ENCODE measurements at places on chromosomes 5 and 9.

GRCh38 chr5:6195711-6196358 lies 182.5 kb downstream of the MED10 start:
- DNase-seq: no peak

DNA sequence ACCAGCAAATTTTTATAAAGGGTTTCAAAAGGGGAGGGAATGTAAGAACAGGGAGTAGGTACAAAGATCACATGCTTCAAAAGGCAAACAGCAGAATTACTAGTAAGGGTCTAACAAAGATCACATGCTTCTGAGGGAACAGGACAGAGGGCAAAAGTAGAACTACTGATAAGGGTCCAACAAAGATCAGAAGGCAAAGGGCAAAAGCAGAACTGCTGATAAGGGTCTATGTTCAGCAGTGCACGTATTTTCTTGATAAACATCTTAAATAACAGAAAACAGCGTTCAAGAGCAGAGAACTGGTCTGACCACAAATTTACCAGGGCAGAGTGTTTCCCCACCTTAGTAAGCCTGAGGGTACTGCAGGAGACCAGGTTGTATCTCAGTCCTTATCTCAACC lies 469.5 kb upstream of the PIK3R1 start:
- no peak for DNase-seq

DNA sequence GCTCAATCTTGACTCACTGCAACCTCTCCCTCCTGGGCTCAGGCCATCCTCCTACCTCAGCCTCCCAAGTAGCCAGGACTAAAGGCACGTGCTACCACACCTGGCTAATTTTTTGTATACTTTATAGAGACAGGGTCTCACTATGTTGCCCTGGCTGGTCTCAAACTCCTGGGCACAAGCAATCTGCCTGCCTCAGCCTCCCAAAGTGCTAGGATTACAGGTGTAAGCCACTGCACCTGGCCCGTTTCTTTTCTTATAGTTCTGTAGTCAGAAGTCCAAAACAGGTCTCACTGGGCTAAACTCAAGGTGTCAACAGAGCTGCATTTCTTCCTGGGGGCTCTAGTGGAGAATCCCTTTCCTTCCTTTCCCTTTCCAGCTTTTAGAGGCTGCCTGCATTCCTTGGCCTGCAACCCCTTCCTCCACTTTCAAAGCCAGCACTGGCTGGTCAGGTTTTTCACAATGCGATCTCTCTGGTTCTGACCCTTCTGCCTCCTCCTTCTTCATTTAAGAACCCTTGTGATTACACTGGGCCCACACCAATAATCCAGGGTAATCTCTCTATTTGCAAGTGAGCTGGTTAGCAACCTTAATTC lies 16.3 kb downstream of the IRF1 start:
- no peak for DNase-seq

GRCh38 chr5:77558266-77558665 lies 66.2 kb upstream of the WDR41 start:
- DNase-seq: no peak

DNA sequence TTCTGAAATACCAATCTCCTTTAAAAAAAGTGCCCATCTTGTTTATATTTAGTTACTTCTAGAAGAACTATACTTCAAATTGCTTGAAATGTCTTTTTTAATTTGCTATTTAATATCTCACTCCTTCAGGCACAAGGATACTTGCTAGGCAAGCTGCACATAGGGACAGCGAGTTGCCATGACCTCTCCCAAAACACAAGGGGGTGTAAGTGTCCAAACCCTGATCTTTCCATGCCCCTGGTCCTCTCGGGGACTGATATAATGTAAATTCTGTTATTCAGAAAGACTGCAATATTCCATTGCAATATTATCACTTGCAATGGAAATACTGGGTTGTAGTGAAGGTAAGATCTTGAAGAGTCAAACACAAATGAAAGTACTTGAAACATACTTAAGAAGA lies 480.4 kb downstream of the CETN3 start:
- DNase-seq: no peak

DNA sequence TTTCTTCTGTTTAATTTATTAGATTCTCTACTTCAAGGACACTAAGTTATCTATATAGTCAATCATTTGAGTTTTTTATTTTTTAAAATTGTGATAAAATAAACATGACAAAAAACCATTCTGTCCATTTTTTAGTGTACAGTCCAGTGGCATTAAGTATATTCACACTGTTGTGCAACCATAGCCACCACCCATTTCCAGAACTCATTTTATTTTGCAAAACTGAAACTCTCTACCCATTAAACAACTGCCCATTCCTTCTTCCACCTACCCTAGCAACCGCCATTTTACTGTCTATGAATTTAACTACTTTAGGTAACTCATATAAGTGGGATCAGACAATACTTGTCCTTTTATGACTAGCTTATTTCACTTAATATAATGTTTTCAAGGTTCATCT lies 275.6 kb downstream of the SH3GL2 start:
- no peak for DNase-seq

GRCh38 chr5:37837414-37838032 lies 2.3 kb downstream of the GDNF start:
- no peak for DNase-seq

- DNase-seq: no peak
Observed at GRCh38 chr5:152593388-152593787, 188.3 kb upstream of the NMUR2 start.

DNA sequence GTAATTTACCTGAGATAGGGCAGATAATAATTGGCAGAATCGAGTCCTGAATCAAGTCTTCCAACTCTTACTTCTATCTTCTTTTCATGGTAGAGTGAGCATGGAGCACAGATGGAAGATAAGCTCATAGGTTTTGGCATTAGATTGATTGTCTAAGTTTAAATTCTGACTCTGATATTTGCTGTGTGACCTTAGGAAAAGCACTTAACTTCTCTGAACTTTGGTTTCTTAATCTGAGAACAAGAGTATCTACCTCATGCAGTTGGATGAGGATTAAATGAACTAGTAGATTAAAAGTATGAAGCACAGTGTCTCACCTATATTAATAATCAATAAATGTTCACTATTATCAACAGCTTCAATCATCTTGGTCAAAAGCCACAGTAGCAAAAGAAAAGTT lies 9.4 kb upstream of the ASTN2 start:
- DNase-seq: no peak

- no peak for DNase-seq
Observed at GRCh38 chr9:37927601-37928551, 23.9 kb upstream of the SLC25A51 start.

DNA sequence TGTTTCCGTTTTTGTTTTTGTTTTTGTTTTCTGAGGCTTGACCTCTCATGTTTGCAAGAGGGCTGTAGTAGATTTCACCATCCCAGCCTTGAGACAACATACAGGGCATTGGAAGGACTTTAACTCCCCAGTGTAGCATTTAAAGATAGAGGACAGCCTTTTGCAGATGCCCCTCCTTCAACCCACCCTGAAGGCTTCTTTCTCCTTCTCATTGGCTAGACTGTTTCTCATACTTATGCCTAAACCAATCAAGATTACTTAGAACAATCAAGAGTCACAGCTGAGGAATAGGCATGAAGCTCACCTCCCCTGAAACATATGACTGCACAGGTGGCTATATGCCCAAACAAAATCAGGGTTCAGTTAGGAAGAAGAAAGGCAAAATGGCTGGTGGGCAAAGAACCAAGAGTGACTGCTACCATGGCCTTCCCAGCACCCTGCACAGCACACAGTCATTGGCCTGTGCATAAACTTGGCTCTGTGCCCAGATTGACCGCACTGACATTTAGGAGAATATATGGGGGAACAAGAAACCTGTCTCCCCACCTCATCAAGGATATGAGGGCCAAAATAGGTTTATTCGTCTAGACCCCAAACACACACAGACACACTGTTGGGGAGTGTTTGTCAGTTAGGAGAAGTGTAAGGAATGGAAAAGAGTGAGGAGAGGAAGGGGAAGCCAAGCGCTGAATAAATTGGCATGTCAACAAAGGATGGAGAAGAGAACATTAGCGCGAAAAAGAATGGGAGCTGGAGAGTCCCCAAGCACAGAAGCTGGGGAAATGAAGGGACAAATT lies 137.3 kb upstream of the RANBP3L start:
- no peak for DNase-seq

DNA sequence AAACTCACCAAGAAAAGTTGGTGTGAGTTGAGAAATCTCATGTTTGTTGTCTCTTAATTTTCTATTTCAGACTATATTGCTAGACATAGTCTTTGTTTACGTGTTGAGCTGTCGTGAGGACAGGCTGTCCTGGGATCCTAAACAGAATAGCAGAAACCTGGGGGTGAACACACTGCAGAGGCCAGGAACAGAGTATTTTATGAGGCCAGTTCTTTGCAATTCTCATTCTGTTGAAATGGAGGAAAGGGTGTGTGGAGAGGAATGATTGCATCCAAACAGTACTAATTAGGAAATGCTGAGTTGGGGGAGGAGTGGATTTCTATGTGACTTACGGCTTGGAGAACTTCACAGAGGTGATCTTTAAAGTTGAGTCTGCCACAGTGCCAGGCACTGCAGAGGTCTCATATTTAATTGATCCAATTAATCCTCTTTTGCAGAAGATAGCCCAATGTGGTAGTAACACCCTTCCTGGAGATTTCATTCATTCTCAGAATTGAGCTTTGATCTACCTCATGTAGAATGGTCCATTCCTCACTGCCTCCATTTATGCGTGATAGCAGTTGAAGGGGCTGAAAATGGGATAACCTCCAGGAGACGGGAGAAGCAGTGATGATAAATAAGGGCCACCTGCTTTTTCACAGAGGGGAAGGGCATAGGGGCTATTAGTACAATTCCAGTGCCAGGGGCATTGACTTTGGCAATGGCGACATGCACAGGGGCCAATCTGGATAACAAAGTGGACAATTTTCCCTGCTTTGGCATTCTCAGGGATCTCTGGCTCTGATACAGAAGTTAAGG lies 84.7 kb upstream of the TNFAIP8 start:
- DNase-seq: no peak

GRCh38 chr5:109945097-109945678 lies 255.5 kb downstream of the MAN2A1 start:
- DNase-seq: no peak

GRCh38 chr9:87886933-87887505 lies 4.3 kb downstream of the SPATA31E1 start:
- no peak for DNase-seq

DNA sequence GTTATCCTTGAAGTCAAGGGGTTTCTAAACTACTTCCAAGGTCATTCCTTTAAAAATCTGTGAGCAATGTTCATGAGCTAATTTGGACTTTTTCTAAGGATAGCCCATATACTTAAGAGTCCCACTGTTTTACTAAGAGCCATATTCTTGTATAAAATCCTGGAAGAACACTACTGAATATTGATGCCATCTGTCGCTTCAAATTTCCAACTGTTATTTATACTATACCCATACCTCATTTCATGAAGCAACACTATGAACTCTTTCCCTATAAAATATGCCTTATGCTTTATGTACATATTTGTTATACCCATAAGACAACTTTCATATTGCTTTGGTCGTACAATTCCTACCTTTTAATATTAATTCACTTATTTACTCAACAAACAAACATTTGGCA lies 12.4 kb upstream of the ANKRD55 start:
- no peak for DNase-seq
